ENCODE measurements at places on chromosomes 7 and 10.

- no peak for DNase-seq
Measured at GRCh38 chr7:144670218-144670617, 165.6 kb downstream of the TPK1 start.

DNA sequence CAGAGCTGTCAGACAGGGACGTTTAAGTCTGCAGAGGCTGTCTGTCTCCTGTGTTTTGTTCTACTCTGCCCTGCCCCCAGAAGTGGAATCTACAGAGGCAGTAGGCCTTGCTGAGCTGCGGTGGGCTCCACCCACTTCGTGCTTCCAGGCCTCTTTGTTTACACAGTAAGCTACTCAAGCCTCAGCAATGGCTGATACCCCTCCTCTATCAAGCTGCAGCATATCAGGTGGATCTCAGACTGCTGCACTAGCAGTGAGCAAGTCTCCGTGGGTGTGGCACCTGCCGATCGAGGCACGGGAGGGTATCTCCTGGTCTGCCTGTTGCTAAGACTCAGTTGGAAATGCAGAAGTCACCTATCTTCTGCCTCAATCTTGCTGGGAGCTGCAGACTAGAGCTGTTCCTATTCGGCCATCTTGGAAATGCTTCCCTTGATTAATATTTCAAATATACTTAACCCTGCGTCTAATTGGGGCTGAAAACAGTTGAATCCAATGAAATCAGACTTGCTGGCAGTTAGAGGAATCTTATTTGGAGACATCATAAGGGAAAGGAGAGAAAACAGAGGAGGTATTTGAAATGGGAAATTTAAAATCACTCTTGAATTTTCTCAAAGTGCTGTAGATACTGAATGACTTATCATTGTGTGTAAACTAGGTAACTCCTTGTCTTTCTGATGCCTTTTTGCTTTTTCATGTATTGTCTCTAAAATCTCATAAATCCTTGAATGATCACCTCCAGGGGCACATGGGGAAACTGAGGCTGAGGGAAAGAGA, 13.8 kb upstream of the CYP3A5 start:
- DNase-seq: no peak

DNA sequence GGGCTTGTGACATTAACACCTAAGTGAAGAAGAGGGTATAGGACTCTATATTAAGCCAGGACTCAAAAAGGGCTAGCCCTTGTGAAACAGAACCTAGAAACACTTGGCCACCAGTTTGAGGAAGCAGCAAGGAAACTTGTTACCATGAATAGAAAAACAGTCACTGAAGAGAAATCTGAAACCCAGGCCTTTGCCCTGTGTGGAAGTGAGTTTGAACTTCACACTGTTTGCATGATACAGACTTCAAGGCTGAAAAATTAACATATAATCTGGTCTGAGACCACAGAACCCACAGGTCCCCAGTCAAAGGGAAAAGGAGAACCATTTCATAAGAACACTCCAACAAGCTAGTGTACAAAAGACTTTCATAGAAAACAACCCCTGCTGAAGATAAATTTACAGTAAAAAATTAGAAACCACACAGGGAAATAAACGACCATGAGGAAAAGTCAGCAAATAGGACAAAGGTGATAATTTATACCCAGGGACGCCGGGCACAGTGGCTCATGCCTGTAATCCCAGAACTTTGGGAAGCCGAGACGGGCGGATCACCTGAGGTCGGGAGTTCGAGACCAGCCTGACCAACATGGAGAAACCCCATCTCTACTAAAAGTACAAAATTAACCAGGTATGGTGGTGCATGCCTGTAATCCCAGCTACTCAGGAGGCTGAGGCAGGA, 76.1 kb downstream of the SKIDA1 start:
- no peak for DNase-seq

DNA sequence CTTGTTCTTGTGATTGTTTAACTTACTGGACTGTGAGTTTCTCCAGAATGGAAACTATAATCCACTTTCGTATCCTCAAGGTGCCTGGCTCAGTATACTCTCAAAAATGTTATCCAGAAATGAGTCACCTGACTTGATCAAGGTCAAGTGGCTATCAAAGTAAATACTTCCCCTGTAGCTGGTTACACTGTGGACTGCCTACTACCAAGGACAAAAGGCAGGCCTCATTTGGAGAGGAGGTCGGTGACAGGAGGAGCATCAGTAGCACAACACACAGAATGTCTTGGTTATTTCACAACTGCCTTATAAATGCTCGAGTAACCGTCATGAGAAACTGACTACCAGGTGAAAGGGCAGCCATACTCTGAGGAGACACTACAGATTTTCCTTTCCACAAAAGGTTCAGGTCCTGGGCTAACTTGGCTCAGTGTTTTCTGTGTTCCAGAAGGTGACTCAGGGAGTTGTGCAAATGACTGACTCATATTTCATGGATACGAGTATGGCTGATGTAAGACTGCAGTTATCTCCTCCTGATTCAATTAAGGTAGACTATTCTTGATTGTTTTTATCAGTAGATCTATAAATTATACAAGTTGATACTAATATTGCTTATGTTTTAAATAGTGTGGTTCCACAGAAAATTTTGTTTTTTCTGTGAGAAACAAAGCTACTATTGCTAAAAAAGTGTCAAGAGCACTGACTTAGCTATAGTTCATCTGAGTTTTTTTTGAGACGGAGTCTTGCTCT, 4.2 kb upstream of the CCNY start:
- no peak for DNase-seq

GRCh38 chr10:29619241-29619669, 15.5 kb downstream of the SVIL start:
- DNase-seq: no peak

DNA sequence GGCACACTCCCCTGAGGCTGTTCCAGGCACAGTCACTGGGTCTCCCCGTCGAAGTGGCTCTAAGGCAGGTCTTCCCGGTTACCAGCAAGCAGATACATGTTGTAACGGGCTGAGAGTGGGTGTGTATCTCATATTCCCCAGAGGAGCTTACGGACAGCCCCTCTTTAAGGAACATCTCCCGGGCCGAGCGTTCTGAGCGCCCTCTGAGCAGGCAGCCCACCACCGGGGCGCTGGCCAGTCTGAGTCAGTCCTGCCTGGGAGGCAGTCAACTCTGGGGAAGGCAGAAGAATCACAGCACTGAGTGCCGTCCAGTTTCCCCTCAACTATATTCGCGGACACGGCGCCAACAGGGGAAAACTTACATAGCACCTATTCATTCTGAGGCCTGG, 117.4 kb downstream of the LHPP start:
- peak; percentile 6 for DNase-seq

DNA sequence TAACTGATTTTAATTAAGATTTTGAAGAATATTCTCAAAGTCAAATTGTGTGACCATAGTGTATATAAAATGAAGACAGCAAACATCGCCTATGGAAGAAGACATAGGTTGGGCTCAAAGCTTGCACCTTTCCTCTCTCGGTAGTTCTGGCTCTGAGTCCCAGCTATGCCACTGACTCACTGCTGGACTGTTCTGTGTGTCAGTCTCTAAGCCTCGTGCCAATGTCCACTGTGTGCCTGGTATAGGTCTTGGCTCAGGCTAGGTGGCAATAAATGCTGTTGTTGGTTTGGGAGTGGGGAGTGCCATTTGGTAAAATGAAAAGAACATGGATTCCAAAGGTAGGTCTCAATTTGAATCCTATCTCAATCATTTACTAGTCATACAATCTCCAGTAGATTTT, 137.5 kb upstream of the RHEB start:
- DNase-seq: no peak

DNA sequence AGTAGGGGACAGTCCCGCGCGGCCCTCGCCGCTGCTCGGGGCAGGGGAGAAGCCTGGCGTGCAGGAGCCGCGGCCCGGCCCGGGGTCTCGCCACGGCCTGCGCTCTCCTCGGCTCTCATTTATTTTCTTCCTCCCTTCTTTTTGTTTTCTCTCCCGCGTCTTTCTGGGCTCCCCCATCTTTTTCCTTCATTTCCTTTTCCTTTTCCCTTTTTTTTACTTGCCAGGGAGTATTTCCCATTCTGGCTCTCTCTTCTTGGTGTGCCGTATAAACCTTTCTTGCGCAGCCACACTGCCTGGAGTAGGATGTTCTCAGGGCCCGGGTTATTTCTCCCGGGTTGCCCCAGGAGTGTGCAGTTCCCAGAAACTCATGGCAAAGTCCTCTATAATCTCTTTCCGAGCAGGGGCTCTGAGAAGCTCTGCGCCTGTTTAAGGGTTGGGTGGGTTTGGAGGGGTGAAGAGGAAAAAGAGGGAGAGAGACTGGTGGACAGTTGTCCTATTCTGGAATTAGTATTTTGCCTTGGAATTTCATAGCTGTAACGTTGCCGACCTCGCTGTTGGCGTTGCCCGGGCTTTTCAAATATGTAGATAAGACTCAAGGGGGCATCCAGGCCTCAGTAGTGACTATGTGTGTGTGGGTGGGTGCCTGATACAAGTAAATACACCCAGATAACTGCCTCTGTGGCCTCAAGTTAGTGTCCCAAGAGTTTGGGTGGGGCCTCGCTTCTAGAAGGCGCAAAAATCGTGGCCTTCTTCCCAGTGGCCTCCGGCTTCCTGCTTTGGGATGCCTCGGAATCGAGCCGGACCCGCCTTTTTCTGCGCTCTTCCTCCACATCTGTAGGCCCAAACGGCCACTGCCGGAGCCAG, 4.3 kb upstream of the ZNF503 start:
- no peak for DNase-seq

Measured in activated CD8-positive, alpha-beta memory T cell treated with anti-CD3 and anti-CD28 coated beads, Interleukin-2, amount 50 U/mL, for 4 hours (primary cell).